ENCODE measurements at places on chromosomes 12 and 14.

GRCh38 chr14:80809663-80810062, 131.9 kb downstream of the CEP128 start:
- no peak for DNase-seq

GRCh38 chr14:89382901-89383845, 33.9 kb downstream of the FOXN3 start:
- no peak for DNase-seq

- DNase-seq = no peak
These were observed 92.5 kb upstream of the NAP1L1 start for GRCh38 chr12:76176940-76177339.

GRCh38 chr14:88386256-88386794, 868 bp downstream of the SPATA7 start:
- peak; percentile 6 for DNase-seq

GRCh38 chr12:121762269-121762668, 31.2 kb downstream of the RHOF start:
- DNase-seq = no peak

DNA sequence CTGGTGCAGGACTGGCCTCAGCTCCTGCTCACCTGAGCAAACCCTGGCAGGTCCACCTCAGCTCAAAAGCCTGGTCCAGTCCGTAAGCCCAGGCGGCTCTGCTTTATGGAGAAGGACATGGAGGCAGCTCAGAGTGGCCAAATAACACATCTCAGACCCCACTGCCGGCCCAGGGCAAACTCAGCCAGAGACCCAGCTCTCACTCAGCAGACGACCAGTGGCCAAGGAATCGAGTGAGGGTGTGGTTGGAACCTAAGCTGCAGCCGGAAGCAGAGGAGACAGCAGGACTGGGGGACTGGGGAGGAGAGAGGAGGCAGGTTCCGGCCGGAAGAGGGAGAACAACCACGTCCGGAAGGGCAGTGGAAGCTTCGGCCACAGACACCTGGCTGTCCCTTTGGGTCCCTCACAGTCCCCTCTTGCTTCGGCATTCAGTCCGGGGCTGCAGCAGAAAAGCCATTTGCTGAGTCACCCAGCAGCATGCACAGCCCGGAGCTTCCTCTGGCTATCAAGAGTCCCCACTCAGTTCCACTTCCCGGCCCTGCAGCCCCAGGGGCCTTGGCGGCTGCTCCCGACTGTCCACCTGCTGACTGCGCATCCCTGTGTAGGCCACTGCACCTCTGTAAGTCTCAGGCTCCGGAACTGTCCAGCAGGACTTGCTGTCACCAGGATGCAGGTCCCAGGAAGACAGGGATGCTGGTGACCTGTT, 104.0 kb downstream of the CALM1 start:
- DNase-seq = no peak

GRCh38 chr14:68631394-68632053, 161.3 kb downstream of the ZFP36L1 start:
- DNase-seq = no peak
